Kidney capillary endothelial cell (primary cell): ENCODE measurements at places on chromosomes 1 and 21.
A peak's percentile ranks its signal among the peaks of the same experiment; 100 is the strongest.

DNA sequence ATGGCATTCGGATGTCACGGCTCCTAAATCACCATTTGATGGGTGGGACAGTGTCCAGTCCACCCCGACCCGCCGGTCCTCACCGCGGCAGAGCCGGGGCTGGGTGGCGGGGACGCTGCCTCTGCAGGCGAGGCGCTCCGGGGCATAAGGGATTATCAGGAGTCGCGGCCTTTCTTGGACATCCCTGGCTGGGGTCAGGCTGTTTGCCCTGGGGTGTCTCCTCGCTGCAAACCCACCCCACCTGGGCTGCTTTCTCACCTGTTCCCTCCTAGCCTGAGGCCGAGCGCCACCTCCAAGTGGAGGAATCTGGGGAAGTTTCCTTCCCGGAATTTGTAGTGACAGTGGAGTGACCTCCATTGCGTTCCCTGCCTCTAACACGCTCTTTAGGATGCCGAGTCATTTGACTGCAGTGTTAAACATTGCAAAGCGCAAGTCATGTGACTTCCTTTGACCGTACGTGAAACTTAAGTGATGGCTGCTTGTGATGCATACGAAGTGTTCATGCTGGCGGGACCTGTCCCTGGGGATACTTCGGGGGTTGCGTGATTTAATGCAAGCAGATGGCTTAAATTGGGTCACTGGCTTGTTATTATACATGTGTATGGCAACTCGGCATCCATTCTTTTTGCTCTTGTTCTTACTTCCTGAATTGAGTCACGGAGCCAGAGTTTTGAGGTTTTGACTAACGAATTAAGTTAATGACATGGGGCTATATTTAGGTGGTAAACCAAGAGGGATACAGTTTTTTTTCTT is 536 bp downstream of the LGALS8 start:
- DNase-seq = peak; percentile 73

GRCh38 chr1:163410073-163410999 is 88.6 kb downstream of the NUF2 start:
- DNase-seq = peak; percentile 51

DNA sequence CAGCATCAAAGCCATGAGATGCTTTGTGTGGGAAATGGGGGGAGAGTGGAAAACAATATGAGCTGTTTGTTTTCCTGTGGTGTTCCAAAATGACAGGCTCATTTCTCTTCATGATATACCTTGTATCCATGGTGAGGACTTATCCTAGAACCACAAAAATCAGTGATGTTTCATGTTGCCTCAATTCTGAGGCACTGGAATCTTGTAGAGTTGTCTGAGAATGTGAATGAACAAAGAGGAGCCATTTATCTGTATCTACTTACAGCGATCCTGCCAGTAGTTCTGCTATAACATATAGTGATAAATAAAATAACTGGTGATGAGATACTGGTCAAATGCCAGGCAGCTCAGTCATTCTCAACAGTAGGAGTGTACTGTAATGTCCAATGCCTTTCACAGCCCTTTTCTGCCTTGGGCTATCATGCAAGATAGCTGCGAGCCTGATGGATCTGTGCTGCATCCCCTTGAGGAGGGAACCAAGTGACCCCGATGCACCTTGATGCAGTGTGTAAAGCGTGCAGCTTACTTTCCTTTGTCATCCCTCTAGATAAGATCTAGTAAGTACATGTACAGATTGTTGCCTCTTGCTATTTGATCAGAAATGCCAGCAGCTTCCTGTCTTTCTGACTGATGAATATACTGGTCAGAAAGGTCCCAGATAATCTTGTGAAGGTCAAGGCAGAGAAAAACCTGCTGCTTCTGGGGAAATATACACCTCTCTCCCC is 52.8 kb downstream of the SLC44A3 start:
- no peak for DNase-seq

GRCh38 chr21:27339902-27340301 is 373.0 kb upstream of the ADAMTS5 start:
- no peak for DNase-seq

DNA sequence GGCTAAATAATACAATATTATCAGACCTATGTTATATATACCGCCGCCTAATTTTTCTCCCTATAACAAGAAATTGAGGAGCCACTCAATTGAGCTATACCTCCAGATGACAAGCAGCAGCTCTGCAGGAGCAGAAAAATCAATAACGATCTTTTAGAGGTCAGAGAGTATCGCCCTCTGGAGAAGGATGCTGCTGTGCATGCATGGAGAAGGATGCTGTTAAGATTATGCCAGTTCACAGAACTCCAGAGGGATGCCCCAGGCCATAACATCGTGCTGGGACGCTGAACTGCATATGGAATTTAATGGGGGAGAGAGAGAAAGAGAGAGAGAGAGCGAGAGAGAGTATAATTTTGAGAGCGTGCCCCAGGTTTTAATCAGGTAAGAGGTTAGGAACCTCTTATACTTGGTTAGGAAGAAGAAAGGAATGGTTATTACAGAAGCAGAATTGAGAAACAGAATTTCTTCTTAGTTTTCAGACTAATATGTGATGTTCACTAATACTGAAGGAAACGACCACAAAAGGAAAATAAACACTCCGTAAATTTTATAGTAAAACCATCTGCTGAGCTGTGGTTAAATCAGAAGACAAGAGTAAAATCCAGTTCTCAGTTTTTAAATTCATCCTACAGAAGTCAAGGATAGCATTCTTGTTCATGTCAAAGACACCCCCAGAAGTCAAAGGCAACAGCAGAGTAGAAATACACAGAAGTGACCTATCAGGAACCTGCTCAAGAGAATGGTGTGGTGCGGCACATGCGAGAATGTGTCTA is 111.1 kb downstream of the SMYD2 start:
- DNase-seq = no peak

GRCh38 chr1:172342584-172343239 is 77.8 kb upstream of the C1orf105 start:
- no peak for DNase-seq

- DNase-seq = no peak
Observed at GRCh38 chr1:74429580-74429979, 82.8 kb downstream of the LRRC53 start.

GRCh38 chr1:89130716-89131115 is 4.8 kb upstream of the GBP2 start:
- no peak for DNase-seq

DNA sequence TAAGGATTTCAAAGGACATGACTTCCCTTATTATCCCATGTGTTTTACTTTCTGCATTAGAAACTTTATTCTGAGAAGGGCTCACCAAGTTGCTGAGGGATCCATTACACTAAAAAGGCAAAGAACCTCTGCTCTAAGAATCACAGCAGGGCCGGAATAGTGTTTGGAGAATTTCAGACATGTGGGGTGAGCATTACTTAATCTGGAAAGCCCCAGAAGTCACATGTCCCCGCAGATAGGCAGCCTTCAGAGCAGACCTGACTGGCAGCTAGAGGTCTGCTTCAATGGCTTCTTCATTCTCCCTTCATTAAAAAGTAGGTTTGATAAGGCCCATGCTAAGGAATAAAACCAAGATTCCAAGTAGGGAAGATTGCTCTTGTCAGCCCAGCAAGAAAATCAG is 52.6 kb upstream of the RBM15 start:
- no peak for DNase-seq

- no peak for DNase-seq
Observed at GRCh38 chr1:8938232-8938999, 7.3 kb upstream of the CA6 start.

DNA sequence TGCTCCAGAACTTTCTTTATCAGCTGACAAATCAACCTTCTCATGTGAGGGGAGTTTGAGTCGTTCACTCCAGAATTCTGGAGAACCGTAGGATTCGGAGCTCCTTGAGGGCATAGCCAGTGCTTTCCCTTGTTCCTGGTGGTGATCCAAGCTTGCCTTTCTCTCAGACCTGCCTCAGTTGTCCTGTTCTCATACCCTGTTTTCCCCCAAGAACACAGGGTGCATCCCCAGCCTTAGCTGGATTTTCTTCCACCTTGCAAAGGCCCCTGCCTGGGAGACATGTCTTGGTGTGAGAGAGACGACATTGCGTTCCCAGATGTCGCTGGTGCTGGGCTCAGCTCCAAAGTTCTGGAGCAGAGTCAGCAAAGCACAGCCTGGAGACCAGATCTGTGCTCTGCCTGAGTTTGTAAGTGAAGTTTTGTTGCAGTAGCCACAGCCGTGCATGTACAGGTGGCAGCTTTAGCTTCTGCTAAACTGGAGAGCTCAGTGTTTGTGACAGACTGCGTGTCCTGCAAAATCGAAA is 40.0 kb downstream of the ABCG1 start:
- no peak for DNase-seq

- DNase-seq = peak; percentile 97
Observed at GRCh38 chr1:15949453-15950245, 26.3 kb downstream of the ZBTB17 start.

DNA sequence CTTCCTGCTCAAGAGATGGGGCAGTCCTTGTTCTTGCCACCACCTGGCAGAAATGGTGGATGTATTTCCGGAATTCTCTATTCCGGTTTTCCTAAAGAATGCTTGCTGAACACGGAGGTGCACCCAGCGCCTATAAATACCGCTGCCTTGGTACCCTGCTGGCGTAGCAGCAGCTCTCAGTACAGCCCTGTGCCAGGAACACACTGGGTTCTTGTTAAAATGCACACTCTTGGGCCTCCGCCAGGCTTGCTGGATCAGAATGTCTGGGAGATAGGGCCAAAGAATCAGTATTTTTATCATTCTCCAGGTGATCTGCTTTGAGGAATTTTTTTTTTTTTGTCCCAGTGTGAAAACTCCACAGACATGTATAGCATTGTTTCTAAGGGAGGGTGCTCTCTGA is 54.2 kb downstream of the IGSF5 start:
- DNase-seq = no peak

- DNase-seq = no peak
Observed at GRCh38 chr1:43878854-43879253, 54.7 kb upstream of the ARTN start.

GRCh38 chr1:177340601-177341067 is 169.9 kb downstream of the BRINP2 start:
- DNase-seq = no peak

- no peak for DNase-seq
Observed at GRCh38 chr1:100862591-100862990, 32.1 kb downstream of the EXTL2 start.

- DNase-seq = peak; percentile 15
Observed at GRCh38 chr1:17011092-17011438, 663 bp downstream of the ATP13A2 start.

DNA sequence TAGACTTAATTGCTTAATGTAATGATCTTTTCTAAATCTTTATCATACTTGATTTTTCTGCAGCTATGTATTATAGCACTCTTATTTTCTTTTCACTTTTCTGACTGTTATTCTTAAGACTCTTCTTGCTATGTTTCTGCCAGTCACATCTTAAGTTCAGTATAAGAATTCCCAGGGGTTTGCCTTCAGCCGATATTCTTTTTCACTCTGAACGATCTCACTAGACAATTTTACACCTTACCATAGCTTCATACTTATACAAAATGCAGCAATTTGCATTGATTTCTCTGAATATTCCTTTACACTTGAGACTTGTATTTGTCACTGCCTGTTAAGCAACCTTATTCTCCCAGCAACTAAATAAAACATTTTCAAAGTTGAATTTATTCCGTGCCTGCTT is 242.5 kb upstream of the OLFM3 start:
- DNase-seq = no peak

DNA sequence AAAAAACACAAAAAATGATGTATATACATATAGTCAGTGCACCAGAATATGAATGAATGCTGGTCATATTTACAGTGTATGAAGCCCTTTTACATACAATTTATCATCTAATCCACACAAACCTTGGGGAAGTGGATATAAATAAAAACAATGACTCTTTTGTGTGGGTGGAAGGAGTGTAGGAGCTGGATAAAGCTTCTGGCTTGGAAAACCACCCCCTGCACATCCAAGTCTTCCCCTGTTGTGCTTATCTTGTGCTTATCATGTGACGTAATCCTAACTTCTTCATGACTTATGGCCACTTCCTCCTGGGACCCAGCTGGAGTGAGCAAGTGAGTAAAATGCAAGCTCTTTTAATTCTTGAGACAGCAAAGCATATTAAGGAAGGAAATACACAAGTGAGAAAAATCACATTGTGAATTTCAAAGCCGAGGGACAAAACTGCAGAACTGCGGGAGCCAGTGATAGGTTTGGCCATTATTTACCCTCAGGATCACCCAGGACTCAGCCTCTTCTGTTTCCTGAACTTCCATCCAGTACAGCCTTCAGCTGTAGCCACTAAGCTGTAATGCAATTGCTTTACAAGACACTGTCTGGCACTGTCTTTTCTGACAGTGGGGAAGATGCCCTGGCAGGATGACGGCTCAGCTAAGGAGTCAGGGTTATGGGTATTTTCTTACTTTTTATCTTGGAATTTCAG is 104.0 kb upstream of the PPM1J start:
- DNase-seq = peak; percentile 69

DNA sequence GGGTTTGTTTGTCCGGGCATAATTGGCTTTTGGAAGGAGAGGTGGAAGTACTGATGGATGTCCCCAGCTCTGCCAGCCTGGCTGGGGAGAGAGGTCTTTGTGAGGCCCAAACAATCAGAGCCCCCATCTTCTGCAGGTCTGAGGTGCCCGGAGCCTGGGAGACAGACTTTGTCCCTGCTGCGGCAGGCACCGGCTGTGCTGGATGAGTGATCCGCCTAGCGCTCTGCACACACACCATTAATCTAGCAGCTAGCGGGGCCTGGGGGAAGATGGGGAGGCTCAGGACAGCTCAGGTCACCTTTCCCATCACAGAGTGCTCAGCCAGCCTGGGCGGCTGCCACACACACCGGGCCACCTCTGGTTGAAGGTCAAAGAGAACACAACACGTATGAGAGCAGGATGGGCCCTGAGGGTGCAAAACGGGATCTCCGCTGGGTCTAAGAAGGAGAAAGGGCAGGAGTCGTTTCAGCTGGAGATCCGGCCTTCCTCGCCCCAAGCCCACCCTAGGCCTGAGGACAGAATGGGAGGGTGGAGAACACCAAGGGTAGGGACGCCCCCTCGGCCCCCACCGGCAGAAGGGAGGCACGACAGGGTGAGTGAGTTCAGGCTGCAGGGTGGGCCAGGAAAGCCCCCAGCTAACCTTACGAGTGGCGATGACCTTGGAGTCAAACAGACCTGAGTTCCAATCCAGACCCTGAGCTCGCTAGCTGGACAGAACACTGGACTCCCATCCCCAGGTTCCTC is 341.8 kb downstream of the NPHP4 start:
- no peak for DNase-seq

DNA sequence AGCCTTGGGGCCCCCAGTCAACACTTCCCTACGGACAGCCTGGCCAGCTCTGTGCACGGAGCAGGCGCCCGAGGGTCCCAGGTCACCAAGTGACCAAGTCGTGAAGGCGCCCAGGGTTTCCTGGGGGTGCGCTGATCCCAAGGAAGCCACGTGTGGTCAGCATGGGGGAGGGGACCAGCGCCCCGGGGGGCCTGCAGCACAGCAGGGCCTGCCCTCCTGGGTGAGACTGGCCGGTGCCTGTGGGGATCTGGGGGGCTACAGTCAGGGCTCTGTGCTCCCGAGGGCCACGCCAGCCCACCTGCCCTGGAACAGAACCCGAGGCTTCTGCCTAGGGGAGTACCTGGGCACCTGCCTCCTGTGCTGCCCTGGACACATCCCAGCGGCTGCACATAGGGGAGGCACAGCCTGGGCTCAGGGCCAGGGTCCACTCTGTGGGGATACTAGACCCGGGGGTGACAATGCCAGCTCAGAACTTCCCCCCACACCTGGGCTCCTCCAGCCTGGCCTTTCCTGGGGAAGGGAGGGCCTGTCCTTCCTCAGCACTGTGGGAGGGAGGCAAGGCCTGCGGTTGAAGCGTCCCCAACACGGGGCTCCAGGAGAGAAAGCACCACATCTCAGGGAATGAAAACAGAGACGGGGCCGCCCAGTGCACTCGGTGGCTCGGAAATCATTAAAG is 6.2 kb upstream of the POFUT2 start:
- DNase-seq = no peak

GRCh38 chr1:155322571-155322952 is 1.9 kb downstream of the RUSC1 start:
- no peak for DNase-seq

GRCh38 chr1:105724286-105724685 is 1332.2 kb upstream of the PRMT6 start:
- no peak for DNase-seq
